ENCODE measurements at places on chromosomes 12 and 14. TPM values are rescaled to one million over a fixed set of nuclear protein-coding genes. Genes with fewer than 3 reads are reported as not detected.
A peak's percentile ranks its signal among the peaks of the same experiment; 100 is the strongest.

Gene FOXN3
- total RNA-seq = 120 TPM

Gene FBRSL1
- 66.0 TPM for total RNA-seq

Gene KLRC2
- total RNA-seq = not detected

Gene KRT83
- total RNA-seq = not detected

Gene RARG
- total RNA-seq = 14.9 TPM

Gene WNT1
- not detected for total RNA-seq

Gene TOMM20L
- not detected for total RNA-seq

Gene PLA2G1B
- total RNA-seq = not detected

Gene GUCY2C
- 0.11 TPM for total RNA-seq

DNA sequence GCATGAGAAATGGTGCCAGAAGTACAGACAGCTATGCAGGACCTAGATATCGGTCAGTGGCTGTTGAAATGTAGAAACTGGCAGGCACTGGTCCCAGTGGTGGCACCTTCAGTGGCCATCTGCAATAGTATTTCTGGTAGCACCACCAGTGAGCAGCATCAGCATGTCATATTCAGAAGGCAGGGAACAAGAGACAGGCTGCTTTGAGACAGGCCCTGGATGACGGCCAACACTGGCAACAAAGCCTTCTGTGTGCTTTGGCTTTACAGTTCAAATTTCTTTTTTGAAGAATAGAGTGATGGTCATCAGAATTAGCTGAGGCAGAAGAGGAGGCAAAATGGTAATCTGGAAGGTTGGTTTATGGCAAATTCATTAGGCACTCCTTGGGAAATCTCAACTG, 273.4 kb upstream of the SLC16A7 start:
- DNase-seq = no peak

DNA sequence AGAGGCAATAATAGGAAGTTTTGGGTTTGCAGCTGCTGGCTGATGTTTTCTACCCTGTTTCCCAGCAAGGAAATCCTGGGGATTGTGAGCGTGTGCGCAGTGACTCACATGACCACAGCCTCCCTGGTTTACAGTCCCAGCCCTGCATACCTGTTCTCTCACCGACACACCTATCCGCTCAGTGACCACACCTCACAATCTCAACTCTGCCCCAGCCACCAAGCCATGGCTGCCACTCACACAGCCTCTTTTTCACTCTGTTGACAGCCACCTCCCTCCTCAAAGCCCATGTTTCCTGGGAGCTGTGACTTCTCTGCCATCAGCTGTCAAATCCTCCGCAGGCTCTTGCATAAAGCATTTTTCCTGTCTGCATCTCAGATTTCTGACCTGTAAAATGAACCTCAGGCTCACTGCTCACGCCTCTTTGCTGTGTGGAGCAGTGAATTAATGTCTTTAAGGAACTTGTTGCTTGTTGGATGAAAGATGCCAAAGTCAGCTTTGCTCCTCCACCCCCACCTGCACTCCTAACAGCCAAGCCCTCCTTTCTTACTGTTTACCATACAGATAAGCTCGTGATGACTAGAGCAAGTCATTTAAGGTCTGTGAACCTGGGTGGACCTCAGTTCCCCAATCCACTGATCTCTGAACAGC, 43.5 kb downstream of the B4GALNT3 start:
- DNase-seq = no peak

- no peak for DNase-seq
Observed at GRCh38 chr12:55697686-55698085, 10.0 kb downstream of the ITGA7 start.

DNA sequence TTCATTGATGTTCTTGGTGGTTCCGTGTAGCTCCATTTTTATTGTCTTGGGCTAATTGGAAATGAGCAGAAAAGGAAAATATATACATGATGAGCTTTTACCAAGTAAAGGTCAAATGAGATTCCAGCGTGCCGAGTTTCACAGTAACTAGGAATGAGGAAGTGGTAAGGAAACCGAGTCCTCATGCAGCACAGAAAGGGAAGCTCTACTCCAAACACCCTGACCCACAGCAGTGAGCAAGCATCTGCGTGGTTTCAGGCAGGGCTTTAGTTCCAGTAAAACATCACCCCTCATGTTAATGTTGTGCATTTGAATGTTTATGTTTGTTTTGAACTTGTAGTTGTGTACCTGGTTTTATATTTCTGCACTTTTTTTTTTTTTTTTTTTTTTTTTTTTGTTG, 208.0 kb downstream of the SLC41A2 start:
- no peak for DNase-seq

- no peak for DNase-seq
Observed at GRCh38 chr14:74014299-74014698, 4.8 kb downstream of the ENTPD5 start.

DNA sequence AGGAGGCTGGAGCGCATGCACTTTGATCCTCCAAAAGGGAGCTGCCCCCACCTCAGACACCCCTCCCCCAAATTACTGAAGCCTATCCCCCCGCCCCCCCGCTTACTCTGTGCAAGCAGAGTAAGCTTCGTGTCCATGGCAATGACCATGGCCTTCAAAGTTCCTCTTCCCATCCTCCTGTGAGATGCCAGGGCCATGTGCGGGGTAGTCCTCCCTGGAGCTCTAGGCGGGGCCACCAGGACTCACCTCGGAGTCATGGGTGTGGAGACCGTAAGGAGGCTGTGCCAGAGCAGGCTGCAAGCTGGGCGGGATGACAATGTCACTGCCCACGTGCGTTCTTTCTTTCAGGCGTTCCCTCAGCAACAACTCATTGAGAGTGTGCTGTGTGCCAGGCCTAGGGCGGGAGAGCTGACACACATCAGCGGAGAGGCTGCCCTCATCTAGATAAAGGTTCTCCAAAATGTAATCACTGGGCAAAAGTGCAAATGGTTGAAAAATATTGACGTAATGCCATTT, 66.8 kb downstream of the C14orf132 start:
- no peak for DNase-seq

DNA sequence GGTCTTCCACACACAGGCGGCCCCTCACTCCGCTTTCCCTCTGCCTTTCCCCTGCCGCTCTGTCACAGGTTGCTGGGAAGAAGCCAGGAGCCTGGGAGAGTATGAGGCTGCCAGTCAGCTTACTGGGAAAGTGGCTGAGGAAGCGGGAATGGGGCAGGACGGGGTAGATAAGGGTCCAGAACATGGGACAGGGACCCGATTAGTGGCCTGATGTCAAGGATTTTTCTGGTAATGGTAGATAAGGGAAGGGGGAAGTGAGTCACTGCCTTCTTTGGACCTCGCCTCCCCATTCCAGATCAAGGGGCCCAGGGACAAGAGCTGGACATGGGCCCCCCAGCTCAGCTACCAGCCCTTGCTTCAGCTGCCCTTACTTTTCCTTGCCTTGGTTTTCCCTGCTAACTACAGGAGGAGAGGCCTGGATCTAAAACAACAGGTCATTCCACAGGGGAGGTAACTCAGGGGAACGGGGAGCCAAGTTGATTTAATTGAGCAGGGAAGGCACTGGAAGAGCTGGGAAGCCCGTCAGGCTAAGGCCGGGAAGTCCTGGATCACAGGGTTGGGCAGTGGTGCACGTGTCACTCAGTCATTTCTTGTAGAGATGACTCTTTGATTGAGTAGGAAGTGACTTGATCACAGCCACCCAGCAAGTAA, 3.5 kb upstream of the LPAR5 start:
- DNase-seq = no peak

DNA sequence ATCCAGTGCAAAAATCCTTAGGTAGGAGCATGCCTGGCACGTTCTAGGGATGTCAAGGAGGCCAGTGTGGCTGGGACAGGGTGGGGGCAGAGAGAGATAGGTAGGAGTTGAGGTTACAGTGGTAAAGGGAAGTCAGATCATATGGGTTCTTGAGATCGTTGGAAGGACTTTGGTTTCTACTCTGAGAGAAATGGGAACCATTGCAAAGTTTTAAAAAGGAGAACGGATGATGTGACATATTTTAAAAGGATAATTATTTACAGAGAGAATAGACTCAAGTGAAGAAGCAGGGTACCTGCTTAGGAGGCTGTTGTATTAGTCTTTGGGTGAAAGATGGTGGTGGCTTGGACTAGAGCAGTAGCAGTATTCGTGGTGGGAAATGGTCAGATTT, 47.6 kb upstream of the ATP2B1 start:
- DNase-seq = no peak

GRCh38 chr14:37894463-37894862, 299.0 kb downstream of the TTC6 start:
- DNase-seq = no peak

DNA sequence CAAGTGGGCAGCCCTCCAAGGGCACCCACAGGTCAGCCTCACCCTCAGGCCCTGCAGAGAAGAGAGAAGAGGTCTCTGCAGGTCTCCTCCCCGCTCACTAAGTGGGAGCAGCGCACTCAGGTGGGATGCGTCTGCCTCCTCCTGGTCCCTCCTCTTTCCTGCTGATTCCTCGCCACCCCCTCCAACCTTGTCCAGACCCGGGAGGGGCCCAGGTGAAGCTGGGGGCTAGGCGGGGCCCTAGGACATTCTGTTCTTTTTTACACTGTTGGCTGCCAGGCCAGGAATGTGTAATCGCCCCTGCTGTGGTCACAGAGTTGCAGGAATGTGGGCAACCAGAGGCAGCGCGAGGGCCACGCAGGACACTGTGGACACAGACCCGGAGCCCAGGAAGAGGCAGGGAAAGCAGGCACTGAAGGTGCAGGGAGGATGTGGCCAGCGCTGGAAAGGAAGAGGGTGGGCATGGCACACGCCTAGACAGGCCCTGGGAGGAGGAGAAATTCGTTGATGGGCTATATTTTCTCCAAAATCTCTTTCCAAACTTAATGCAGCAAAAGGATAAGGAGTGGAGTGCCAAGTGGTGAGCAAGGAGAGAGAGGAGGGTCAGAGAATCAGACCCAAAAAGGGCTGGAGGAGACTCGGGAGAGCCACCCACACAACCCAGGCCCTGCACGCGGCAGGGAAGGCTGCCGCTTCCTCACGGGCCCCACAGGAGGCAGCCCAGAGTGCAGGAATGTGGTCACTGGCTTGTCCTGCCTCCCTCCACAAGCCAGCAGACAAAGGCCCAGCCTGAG, 911 bp upstream of the SCNN1A start:
- DNase-seq = no peak

DNA sequence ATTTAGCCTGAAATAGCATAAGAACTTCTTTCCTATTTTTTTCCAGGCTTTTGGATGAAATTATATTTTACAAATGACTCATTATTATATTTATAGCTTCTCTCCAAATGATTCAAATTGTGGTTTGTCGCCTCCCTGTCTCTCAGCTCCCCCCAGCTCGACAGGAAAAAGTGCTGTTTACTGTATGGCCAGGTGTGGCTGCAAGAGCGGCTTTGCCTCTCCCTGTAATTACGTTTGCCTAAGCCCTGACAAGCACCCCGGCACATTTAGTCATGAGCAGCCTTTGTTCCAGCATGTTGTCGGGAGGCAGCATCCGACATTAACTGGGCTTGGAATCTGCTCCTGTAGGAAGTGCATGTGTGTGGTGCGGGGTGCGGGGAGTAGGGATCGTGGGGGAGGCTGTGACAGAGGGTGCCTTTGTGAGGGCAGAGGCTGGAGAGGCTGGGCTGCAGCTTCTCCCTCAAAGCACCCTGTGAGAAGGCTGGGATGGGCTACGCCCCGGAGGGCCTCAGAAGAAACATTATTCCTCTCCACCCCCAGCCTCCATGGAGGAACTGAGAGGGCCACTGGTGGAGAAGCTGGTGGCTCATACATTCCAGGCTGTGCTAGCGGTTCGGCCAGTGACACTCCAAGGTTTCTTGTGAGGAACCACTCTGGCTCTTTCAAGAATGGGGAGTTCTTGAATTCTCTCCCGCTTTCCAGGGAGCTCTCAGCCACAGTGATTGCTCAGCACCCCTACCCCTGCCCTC, 42.1 kb upstream of the CTDSP2 start:
- peak; percentile 32 for DNase-seq

GRCh38 chr12:90910958-90911357, 44.0 kb downstream of the CCER1 start:
- no peak for DNase-seq

- no peak for DNase-seq
Observed at GRCh38 chr12:116303066-116303465, 25.6 kb upstream of the MED13L start.

DNA sequence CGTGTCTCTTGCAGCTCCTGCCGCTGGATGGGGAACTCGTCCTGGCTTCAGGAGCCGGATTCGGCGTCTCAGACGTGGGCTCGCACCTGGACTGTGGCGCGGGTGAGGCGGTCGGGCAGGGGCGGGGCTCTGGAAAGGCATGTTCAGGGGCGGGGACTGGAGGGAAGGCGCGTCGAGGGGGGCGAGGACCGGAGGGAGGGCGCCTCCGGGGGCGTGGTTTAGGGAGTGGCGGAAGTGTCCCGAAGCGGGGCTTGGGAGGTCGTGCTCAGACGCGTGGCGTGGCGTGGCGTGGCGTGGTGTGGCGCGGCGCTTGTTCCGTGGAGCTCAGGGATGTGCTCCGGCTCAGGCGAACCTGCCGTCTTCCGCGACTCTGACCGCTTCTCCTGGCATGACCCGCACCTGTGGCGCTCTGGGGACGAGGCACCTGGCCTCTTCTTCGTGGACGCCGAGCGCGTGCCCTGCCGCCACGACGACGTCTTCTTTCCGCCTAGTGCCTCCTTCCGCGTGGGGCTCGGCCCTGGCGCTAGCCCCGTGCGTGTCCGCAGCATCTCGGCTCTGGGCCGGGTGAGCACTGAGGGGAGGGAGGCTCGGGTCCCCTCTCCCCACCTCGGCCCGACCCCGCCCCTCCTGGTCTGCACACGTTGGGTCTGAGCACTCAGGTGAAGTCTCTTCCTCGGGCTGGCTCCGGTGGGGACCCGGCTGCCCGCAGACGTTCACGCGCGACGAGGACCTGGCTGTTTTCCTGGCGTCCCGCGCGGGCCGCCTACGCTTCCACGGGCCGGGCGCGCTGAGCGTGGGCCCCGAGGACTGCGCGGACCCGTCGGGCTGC, 6.2 kb downstream of the AMN start:
- peak; percentile 58 for DNase-seq

GRCh38 chr12:6822426-6823135, 960 bp downstream of the GPR162 start:
- DNase-seq = no peak

- DNase-seq = no peak
Observed at GRCh38 chr12:32889011-32889760, 7.4 kb downstream of the PKP2 start.

DNA sequence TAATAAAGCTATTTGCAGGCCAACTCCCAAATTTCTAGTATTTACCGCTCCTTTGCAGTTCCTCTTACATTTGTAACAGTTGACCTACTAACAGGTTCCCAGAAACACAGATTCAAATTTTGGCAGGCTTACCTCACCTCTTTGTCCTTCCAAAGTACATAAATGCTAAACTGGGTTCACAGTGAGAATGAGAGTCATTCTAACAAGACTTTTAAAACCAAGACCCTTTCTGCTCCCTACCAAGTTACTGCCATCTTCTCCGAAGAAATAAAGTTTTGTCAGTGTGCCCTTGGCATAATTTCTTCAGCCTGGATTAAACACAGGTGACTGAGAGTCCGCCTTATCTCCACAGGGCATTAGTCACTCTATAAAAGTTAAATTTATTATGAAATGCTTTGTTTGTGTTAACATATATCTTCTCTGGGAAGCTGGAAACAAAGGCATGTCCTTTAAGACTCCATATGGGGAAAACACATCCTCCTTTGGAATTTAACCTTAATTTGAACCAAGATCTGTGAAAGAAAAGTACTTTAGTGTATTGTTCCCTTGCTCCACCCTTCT, 28.2 kb downstream of the FOXA1 start:
- no peak for DNase-seq
